Type B pancreatic cell (in vitro differentiated cells): ENCODE measurements at places on chromosomes 7 and 10.

- no peak for DNase-seq
These were observed 323.0 kb downstream of the C7orf25 start for GRCh38 chr7:42588876-42589275.

DNA sequence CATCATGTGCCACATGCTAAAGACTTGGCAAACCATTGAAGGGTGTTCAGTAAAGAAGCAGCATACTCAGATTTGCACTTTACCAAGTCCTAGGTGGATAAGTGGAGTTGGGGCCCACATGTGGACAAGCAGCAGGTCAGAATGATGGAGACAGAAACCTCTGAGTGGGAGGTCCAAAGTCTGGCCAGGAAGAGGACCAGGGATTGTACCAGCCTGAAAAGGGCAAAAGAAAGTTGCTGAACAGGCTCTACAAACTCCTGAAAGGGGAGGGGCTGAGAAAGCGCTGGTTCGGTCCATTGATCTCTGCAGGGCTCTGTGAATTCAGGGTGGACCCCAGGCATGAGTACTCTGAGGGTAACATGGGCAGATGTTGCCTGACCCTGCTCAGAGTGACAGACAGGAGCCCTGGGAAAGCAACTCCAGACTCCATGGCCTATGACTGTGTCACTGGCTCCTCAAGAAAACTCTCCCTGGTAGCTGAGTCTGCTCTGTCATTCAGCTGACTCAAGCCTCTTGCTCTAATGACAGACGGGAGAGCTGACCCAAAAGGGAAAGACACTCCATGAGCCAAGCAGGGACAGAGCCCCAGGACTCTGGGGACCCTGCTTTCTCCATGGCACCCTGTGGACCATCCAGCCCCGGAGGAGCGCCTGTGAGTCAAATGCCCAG, 68.5 kb downstream of the TBXAS1 start:
- DNase-seq, result no peak

DNA sequence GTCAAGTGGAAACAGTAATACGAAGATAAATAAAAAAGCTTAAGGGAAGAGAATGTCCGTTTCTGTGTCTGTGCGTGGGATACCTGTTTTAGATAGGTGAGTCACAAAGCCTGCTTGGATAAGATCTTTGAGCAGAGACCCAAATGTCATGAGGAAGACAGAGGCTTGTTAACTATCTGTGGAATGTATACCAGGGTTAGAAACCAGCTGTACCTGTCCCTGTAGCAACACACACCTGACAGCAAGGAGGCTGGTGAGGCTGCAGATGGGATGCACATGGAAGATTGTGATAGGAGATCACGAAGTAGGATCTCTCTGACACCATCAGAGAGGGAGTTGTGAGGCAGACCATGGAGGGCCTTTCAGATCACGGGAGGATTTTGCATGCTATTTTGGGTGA, 105.3 kb downstream of the ARHGAP21 start:
- DNase-seq, result no peak

DNA sequence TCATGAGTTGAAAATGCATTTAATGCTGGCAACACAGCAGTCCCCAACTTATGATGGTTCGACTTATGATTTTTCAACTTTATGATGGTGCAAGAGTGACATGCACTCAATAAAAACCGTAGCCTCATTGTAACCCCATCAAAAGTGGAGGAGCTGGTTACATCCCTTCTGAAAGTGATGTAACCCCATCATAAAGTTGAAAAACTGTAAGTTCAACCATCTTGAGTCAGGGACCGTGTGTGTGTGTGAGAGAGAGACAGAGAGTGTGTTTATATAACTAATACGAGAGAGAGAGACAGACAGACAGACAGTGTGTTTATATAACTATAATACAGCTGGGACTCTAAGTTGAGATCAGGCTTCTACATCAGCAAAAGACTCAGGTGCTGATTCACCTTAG, 21.0 kb downstream of the ANXA11 start:
- no peak for DNase-seq

DNA sequence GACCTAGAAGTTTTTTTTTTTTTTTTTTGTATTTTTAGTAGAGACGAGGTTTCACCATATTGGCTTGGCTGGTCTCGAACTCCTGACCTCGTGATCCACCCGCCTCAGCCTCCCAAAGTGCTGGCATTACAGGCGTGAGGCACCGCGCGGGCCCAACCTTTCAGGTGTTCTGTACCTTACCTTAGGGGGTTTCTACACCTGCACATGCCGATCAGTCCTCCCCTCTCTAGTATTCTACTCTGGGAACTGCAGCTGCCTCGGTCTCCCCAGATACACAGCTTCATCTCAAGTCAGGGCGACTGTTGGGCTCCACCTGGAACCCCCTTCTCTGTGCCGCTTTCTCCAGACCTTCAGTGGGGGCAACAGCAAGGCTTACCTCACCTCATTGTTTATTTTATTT, 79.9 kb downstream of the TACC2 start:
- no peak for DNase-seq

DNA sequence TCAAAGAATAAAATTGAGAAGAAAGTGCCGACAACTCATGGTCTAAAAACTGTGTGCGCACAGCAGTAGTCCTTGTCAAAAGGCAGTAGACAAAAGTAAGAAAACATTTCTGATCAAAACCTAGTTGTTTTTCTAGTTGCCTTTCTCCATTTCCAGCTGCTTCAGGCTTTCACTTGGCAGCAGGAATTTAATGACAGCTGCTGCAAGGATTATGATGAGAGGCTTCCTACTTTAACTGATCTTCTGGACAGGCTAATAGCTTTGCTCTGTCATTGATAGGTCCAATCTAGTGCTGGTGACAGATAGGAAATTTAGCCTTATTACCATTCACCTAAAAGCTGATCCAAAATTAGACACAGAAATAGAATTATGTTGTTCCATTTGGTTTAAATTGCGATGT, 110.7 kb upstream of the SEMA3C start:
- no peak for DNase-seq

- DNase-seq, result no peak
These were observed 335.0 kb upstream of the GLI3 start for GRCh38 chr7:42572056-42572455.

- no peak for DNase-seq
These were observed 1.5 kb downstream of the BZW2 start for GRCh38 chr7:16647435-16647960.

DNA sequence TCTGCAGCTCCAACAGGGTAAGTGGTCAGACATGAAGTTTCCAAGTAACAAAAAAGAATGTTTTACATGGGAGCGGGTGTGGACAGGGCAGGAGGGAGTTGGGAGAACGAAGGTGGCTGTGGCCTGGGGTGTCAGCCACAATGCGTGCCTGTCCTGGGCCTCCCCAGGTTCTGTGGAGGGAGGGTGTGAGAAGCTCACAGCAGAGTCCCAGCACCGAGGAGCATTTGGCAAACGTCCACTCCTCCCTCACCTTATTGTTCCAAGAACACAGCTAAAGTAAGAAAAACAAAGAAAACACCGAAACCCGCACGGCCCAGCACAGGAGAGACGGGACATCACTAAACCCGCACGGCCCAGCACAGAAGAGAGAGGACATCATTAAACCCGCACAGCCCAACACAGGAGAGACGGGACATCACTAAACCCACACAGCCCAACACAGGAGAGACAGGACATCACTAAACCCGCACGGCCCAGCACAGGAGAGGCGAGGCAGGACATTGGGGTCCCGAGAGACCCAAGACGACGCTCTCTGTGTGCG, 226.4 kb downstream of the MAD1L1 start:
- DNase-seq, result peak; percentile 48

DNA sequence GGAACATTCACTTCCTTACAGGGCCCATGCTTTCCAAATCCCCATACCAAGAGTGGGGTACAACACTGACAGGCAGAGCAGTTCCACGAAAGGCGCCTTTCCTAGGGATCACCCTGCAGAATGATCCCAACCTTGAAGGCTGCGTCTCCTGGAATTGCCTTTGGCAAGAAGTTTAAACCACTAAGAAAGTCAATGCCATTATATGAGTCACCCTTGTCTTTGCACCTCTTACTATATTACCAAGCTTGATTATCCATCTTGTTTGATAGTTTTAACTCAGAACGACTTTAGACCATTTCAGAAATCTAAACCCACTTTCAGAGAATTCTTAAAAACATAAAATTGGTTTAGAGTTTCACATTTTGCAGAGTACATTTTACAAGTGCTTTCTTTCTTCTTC, 282.1 kb downstream of the ARHGAP12 start:
- DNase-seq, result no peak

GRCh38 chr10:102720337-102720736, 5.9 kb downstream of the SFXN2 start:
- DNase-seq, result no peak

DNA sequence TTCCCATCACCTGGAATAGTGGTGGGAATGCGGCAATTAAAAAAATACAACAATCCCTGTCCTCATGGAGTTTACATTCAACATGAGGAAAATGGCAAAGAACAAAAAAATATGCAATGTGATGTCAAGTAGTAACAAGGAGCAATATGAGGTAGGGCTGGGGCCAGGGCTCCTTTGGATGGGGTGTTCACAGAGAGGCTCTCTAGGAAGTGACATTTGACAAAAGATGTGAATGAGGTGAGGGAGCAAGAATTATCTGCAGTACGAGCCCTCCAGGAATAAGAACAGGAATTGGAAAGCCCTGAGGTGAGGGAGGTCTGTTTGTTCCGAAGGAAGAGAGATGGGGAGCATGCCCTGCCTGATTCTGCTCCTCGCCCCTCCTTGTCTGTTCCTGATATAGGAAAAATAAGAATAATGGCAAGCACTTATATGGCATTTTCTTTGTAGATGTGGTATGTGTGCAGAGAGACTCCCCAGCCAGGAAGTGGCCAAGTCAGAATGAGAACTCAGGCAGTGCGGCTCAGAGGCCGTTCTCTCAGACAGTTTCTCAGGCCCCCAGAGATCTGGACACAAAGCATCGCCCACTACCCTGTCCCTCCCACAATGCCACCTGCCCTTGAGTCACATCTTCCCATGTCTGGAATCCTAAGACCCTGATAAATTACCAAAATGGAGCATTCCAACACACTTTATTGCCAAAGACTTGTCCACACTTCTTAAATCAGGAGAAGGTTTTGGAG, 105.6 kb downstream of the APBB1IP start:
- DNase-seq, result no peak

GRCh38 chr10:62185919-62186692, 82.5 kb downstream of the RTKN2 start:
- DNase-seq, result no peak

DNA sequence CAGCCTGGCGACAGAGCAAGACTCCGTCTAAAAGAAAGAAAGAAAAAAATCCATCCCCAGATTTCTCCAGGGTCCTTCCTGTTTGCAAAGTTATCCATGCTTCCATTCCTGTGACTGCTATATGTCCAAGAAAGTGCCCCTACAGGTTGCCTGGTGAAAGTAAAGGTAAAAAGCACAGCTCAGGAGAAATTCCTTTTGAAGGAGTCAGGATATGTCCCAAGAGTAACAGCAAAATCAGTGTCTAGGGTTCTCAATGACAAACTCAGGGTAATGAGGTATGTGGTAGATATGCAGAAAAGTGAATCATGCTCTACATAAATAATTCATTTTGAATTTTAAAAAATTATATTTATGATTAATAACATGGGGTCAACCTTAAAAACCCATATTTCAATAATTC, 91.5 kb downstream of the CTTNBP2 start:
- DNase-seq, result no peak
